Activated T-cell treated with anti-CD3 and anti-CD28 coated beads for 1 hour (primary cell): ENCODE measurements at places on chromosomes 2 and 18.

DNA sequence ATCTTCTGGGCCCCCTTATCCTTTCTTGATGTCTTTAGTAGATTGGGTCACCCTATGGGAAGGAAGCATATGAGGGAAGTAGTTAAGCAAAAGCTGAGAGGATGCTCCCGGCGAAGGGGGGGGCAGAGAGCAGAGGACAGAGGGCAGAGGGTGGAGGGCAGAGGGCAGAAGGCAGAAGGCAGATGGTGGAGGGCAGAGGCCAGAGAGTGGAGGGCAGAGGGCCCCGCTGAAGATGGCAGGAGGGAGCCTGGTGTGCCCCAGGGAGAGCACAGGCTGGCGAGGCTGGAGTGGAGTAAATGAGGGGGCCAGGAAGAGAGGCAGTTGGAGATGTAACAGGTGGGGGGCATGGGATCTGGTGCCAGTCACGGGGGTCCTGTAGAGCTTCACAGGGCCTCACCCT, 7.0 kb downstream of the MLPH start:
- DNase-seq: no peak

GRCh38 chr18:34841891-34842290, 131.8 kb downstream of the DTNA start:
- no peak for DNase-seq

DNA sequence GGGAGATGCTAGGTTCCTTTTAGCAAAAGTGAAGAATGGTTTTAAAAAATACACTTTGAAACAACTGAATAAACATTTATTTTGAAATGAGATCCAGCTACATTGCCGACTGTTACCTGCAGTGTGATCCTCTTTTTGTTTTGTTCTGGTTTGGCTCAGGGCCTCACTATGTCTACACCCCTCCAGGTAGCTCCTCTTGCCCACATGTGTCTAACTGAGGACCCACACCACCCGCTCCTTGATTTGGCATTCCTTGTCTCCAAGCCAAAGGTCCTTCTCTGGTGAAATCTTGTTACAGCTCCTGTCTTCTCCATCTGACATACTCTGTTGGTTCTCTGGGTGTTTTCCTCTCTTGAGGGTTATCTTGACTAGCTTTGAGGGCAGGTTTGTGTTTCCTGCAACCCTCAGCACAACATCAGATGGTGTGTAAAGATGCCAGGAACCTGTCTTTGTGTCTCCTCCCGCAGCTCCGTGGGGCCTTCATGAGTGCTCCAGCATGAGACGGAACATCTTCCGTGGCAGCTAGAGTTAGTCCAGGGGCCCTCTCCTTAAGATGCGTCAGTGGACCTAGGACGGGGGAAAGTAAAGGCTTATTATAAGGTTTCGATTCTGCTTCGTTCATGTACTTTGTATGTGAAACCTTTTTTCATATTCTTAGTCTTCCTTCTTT, 32.1 kb downstream of the MAP4K4 start:
- DNase-seq: no peak

DNA sequence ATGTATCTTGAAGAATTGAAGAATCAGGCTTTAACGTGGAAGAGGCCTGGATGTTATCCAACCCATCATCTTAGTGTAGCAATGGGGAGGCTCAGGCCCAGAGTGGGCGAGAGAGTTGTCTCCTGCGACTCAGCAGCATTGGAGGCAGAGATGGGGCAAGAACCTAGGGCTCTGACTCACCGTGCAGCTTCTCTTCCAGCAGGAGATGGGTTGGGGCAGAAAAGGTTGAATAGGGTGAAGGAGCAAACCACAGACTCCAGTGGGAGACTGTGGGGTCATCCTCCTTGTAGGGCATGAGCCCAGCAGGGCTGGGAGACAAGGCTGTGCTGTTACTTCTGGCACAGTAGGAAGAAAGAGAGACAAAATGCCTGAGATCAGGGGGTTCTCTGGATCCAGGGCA, 1.4 kb downstream of the IL36RN start:
- DNase-seq: no peak

DNA sequence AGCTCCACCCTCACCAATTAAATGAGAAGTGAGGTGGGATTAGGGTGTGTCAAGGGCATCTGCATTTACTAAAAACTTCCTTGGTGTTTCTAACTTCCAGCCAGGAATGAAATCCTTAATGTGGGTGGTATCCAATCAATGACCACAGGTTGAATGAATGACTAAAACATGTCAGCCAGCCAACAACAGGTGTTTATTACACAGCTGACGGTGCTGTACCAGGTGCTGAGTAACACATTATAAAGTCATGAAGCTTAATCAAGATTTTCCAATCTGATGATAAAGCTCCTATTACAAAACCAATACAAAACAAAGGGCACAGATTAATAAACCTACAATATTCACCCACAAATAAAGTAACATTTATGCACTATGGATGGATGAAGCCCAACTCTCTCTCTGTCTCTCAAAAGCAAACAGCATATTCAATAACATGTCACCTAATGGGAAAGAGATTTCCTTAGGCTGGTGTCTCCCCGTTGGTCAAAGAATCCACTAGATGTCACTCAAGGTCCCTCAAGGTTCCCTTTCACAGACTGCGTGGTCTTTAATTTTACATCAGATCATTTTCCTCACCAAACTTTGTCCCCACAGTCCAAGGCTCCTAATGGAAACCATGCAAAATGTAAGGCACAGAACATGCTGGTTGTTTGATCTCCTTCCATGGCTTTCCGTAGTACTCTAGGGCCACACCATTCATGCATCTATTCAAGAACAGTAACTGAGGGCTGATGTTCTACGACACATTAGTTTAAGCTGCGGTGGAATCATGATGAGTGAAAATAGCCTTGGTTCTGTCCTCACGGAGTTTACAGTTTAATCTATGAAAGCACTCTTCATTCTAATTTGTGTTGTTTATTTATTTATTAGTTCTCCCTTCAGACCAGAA, 6.4 kb upstream of the PTPN4 start:
- DNase-seq: no peak

DNA sequence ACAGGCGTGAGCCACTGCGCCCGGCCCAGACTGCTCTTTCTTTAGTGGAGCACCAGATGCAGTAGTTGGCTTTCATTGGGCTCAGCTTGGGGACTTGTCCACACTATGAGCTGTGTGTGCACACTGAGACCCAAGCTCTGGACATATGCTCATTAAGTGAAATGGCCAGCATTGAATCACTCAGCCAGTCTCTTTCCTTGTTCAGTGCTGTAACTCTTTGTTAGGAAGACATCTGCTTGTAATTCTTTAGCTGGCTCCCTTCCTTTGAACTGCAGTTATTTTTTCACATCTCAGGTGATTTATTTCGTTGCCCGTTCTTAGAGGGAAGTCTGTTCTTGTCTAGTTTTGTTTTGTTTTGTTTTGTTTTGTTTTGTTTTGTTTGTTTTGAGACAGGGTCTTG, 70.5 kb downstream of the CAB39 start:
- no peak for DNase-seq

GRCh38 chr2:9212661-9213411, 6.2 kb downstream of the ASAP2 start:
- DNase-seq: no peak

GRCh38 chr2:239381709-239382134, 19.1 kb downstream of the HDAC4 start:
- DNase-seq: no peak

DNA sequence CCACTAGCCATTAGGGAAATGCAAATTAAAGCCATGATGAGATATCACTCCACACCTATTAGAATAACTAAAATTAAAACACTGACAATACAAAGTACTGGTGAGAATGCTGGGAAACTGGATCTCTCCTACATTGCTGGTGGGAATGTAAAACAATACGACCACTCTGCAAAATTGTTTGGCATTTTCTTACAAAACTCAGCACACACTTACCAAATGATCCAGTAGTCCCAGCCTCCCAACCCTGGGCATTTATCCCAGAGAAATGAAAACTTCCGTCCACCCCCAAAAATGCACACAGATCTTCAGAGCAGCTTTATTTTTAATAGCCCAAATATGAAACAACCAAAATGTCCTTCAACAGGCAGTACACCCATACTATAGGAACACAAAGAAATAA, 8.9 kb upstream of the TMSB10 start:
- no peak for DNase-seq

DNA sequence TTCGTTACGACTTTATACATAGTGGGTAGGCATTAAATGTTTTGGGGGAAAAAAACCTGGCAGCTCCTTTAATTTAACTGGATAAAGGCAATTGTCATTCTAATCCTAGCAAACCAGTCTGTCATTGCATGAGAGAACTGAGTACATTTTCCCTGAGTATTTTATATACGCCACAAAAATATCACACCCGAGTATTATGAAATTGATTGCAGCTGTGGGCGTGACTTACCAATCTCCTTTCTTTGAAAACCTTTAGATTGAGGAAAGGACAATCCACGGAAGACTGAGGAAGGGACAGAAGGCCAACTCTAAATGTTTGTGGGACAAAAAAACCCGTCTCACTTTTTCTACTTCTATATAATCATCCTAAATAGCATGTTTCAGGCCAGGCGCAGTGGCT, 9.0 kb downstream of the TM4SF20 start:
- DNase-seq: no peak

- no peak for DNase-seq
These were observed 26.5 kb downstream of the BCL2 start for GRCh38 chr18:63292831-63293683.

DNA sequence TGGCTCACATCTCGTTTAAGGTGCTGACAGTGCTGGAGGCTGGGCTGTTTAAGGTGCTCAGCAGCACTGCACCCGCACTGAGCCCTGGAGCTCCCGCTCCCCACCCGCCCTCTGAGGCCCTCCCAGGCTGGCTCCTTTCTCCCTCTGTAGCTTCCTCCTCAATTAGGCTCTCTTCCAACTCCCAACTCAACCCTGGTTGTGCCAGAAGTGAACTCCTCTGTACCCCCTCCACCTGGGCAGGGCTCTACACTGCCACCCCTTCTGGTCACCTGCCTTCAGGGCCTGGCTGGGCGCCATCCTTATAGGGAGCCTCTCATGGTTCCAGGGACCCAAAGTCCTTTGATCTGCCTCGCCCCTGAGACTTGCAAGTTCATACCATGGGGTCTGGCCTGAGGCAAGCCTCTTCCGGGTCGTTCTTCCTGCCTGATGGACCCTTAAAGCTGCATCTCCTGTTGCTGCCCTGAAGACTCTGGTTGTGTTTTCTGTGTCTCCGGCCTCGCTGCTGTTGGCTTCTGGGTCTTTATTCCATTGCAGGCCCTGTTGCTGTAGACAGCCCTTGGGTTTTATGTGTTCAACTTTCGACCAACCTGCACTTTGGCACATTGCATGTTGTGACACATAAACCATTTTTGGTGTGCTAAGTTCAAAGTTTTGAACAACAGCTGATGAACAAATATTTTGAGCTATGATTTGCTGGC, 199.6 kb downstream of the LDLRAD4 start:
- no peak for DNase-seq

DNA sequence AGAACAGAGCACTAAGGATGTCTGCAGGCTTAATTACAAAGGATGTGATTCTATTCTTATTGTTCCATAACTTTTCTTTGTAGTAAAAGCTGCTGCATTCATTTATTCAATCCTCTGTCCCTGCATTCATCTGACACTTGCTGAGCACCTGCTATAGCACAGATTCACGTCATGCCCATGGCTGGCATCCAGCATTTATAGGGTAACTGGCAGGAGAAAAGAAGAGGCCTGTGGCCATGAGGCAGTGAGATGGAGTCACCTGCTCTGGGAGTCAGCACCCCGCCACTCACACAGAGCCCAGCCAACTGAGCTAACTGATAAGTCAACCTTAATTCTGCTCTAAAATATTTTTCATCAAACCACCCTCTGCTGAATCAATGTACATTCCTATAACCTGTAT, 18.3 kb upstream of the CDC42EP3 start:
- DNase-seq: no peak

DNA sequence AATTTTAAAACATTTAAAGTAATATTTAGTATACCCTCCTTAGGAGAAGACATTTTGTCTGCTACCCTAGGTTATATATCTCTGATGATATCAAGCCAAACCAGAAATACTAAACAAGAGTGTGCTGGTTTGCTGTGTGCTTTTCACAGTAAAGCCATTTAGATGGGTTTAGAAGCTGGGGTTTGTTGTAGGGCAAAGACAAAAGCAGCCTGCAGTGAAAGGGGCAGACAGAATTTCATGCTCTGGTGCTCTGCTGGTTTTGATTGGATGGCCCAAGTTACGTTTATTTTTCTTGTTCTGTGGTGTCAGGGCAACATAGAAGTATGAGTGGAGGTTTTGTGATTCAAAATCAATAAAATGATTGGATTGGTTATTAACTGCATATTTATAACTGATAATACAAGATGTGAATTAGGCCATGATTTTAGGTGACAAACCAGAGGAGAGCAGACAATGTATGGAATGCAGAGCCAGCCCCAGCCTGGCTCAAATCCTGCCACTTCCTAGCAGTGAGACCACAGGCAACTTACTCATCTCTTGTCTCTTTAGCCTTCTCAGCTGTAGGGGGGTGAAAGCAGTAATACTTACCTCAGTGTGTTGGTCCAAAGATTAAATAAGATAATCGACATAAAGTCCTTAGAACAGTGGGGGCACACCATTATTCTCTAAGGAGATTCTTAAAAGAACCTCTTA, 30.9 kb upstream of the IER3IP1 start:
- DNase-seq: no peak

DNA sequence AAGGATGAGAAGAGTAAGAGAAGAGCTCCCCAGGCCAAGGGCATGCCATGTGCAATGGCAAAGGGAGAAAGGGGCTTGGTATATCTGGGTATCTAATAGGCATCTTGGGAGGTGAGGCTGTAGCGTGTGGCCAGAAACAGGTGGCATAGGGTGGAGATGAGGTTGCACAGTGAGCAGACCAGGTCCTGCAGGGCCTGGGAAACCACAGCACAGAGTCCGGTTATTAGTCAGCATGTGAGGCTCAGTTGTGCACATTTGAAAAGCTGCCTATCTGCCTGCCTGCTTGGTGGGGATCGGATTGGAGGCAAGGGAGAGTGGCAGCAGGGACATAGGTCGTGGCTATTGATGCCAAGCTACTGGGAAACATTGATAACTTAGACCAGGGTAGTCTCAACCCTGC, 190.6 kb downstream of the TPGS2 start:
- no peak for DNase-seq

GRCh38 chr18:12308386-12309100, 502 bp downstream of the TUBB6 start:
- DNase-seq: no peak

DNA sequence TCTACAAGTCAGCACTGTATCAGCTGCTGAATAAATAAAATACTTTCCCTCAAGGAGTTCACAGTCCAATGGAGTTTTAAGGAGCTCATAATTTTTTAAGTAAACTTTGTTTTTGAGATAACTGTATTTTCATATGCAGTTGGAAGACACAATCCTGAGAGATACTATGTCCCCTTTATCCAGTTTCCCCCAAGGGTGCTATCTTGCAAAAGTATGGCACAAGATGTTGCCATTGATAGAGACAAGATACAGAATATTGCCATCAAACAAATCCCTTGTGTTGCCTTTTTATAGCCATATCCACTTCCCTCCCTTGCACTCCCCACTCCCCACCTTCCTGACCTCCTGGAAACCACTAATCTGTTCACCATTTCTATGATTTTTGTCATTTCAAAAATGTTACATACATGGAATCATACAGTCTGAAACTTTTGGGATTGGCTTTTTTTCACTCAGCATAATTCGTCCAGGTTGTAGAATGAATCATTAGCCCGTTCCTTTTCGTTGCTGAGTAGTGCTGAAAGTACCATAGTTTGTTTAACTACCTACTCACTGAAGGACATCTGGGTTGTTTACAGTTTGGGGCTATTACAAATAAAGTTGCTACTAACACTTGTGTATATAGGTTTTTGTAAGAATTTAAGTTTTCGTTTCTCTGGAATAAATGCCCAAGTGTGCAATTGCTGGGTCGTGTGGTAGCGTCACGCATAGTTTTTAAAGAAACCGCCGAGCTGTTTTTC, 30.2 kb upstream of the SERTAD2 start:
- no peak for DNase-seq
